Central memory CD4-positive, alpha-beta T cell (primary cell): ENCODE measurements at places on chromosomes 12 and 14.

GRCh38 chr12:9130244-9130643 lies 14.5 kb upstream of the A2M start:
- DNase-seq = no peak

DNA sequence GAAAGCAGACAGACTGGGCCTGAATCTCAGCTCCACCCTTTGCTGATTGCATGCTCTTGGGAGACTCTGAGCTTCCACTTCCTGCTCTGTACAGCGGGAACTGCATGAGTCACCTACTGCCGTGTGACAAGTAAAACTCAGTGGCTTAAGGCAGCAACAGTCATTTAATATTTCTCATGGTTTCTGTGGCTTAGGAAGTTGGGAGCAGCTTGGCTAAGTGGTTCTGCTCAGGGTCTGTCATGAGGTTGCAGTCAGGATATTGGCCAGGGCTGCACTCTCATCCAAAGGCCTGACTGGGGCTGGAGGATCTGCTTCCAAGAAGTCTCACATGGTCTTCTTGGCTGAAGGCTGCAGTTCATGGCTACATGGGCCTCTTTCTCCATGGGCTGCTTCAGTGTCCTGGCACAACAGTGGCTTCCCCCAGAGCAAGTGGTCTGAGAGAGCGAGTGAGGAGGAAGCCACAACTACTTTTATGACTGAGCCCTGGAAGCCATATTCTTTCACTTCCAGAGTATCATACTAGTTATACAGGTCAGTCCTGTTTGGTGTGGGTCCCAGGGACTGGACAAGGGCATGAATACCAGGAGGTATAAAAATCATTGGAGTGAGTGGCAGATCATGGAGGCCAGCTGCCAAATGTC lies 49.7 kb downstream of the FAM222A start:
- DNase-seq = no peak

DNA sequence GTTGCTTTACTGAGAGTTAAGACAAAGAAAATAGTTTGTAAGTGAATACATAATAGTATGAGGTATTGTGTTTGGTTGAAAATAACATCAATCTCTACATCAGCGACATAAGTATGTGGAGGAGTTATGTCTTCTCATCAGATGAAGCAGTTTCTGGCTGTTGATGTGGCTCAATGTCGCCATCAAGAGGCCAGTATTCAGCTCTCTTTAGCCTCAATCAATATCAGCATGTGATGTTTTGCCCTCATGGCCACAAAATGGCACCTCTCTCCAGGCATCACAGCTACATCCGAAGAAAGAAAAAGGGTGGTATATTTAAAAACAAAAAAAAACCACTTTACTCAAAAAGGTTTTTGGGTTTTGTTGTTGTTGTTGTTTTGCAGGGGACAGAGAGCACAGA lies 302.3 kb upstream of the TMEM132C start:
- no peak for DNase-seq

DNA sequence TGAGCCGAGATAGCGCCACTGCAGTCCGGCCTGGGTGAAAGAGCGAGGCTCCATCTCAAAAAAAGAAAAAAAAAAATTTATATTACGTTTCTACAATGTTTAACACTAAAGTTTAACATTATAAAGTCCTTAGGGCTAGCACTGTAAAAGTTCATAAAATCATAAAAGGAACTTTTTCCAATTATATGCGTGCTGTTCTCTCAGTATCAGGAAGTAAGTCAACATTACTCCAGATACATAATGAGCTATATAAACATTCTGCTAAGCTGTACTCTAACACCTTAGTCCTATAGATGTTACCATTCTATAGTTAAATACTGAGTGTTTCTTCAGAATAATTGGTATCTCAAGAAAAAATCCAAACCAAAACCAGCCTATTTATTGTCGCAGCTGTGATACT lies 32.6 kb downstream of the SLC41A2 start:
- DNase-seq = no peak

GRCh38 chr14:46344327-46344937 lies 307.1 kb downstream of the RPL10L start:
- DNase-seq = no peak

DNA sequence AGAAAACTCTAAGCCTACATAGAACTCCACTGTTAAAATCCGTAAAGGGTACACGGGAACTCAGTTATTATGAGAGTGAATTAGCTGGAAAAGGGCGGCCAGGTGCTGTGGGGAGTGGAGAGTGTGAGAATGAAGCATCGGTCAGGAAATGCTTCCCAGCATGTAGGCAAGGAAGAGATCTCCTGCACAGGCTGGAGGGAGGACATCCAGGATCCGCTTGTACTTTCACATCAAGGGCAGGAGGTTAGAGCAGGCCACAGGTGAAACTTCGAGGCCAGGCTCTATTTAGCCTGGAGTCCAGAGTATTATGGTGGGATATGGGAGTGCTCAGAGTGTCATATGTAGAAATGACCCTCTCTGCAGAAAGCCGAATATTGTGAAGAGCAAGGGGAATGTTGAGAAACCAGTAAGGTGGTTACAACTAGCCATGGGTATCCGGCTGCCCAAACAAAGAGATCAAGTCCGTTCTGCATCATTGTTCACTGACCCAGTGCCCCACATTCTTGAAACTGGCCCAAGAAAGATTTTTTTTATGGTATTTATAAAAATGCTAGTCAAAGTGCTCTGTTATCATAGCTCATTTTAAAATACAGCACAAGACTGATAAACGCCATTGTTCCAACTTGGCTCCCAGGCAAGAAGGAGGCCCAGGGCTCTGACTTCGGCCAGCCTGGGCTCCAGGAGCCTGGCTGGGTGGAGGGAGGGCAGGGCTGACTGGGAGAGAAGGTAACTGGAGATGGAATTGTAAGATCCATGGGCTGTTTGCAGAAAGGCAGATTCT lies 79.4 kb upstream of the HIF1A start:
- no peak for DNase-seq

DNA sequence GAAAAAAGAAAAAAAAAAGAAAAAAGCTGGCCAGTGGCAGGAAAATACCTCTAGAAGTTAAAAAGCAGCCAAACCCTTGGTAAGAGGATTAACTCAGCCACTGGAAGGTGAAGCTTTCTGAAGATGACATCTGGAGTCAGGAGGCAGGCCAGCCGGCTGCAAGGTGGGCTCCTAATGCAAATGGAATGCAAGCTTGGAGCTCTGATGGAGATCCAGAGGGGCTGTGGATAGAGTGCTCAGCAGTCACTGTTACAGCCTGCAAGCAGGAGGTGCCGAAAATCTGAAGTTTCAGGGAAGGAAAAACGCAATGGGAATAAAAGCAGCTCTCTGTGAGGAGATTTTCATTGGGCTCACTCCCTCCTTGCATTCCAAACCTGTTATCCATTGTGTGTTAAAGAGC lies 41.0 kb downstream of the GSC start:
- no peak for DNase-seq

- no peak for DNase-seq
These were observed 333.7 kb upstream of the OR4E1 start for GRCh38 chr14:22007363-22007762.

GRCh38 chr14:26841326-26841725 lies 243.5 kb upstream of the NOVA1 start:
- no peak for DNase-seq

GRCh38 chr12:84159260-84159659 lies 753.3 kb downstream of the SLC6A15 start:
- no peak for DNase-seq
